Mucosa of gallbladder (tissue), 1 donor: ENCODE measurements at places on chromosomes 4 and X. TPM values are rescaled to one million over a fixed set of nuclear protein-coding genes. Genes with fewer than 3 reads are reported as not detected.

DNA sequence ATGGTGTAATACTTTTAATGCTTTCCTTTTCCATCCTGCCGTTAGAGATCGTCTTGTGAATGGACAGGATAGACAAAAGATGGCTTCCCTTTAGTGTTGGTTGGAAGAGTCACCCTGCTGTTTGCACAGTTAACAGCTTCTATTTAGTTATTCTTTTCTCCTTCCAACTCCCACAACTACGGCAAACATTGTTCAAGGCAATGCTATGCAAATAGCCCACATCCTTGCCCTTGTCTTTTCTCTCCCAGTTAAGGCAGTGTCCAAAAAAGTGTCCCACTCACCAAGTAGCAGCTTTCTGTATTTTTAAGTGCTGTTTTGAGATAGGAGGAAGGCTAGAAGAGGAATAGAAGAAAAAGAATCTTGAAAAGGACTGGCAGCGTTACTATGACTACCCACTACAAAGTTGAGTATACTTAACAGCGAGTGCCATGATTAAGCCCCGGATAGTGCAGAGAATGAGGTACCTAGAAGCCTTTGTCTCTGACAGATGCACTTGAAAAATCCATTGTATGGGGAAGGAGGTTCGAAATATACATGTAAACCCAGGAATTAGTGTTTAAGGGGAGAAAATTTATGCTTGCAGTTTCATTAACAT lies 12.1 kb upstream of the RUFY3 start:
- DNase-seq = no peak

DNA sequence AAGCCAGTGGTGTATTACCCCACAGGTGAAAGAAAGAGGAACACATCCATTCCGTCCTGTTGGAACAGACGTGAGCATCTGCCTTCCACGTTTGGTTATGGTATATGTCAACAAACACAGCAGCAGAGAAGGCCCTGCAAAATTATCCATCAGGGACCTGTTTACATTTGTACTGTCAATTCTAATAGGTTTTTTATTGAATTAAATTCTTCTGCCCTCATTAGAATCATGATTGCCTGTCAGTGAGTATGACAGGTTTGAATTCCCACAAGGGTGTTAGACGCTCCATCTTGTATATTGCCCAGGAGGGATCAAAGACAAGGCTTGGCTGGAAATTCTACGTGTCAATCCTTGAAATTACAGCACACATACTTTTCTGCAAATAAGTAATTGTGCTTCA lies 339.9 kb upstream of the NOCT start:
- DNase-seq = no peak

- DNase-seq = peak; percentile 14
Observed at GRCh38 chr4:145679520-145679919, 426 bp upstream of the C4orf51 start.

- no peak for DNase-seq
Observed at GRCh38 chr4:71095141-71095540, 101.7 kb downstream of the DCK start.

DNA sequence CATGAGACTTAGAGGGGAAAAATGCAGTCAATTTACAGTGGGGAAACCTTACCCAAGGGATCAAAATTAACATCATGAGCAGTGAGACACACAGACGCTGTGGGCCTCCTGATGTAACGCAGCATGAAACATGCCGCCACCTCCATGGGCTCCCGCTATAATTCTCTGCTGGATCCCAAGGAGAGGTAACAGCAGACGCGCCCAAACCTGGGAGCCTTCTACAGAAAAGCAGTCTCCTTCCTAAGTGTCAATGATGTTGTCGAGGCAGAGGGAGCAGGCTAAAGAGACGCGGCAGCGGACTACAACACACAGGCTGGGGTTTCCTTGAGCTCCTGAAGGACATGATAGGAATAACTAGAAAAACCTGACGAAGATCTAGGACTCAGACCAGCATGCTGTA lies 142.3 kb downstream of the AFAP1 start:
- DNase-seq = no peak

DNA sequence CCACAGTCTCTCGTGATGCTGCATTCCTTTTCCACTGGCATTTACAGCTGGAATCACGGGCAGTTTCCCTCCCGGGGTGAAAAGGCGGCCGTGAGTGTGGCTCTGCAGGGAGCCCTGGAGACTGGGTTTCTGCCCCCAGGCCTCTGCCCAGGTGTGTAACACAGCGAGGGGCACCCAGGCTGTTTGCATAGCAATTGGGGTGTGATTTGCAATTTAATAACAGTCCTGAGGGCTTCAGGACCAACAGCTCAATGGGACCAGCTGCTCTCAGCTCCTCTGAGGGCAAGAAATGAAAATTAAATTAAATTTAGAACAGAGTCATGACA lies 99.0 kb upstream of the SHOX start:
- DNase-seq = no peak

DNA sequence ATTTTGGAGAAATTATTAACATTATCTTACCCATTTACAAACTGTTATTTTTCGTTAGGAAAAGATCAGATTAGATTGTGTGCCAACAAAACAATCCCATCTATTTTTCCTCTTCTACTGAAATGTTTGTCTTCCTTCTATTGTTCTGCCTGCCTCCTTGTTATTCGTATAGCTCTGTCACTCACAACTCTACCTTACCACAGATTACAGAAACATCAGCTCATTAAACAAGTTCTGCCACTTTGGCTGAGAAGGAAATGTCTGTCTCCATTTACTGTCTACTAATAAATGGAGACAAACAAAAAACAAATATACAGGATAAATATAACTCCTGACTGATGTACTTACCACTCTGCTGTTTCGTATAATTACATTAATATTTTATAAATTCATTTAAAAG lies 211.4 kb downstream of the ENOX2 start:
- no peak for DNase-seq

TNMD gene
- not detected for total RNA-seq

FAM47C gene
- not detected for total RNA-seq

CNKSR2 gene
- total RNA-seq = 0.86 TPM

MAGEA6 gene
- 0.26 TPM for total RNA-seq

ATP1B4 gene
- not detected for total RNA-seq

SHROOM2 gene
- 13.1 TPM for total RNA-seq

GAGE1 gene
- 0.49 TPM for total RNA-seq
